ENCODE measurements at places on chromosomes 4 and X.

- DNase-seq: no peak
These were observed 71.4 kb downstream of the TSC22D3 start for GRCh38 chrX:107704181-107704580.

DNA sequence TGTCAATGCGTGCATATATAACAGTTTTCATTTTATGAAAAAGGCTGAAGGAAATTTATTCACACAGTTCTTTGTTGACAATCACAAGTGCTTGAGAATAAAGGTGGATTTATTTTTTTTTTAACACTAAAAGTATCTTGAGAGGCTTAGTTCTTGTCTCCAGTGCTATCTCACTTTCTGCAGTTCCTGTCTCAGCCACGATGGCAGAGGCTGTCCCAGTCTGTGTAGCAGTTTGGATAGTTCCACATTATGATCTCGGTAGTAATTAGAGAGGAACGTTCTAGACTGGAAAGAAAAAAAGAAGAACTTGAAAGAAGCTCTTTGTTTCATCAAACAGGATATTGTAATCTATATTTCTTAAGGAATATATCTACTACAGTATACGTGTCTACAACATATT, 229.0 kb downstream of the UGT8 start:
- no peak for DNase-seq

GRCh38 chr4:85966373-85966772, 393.5 kb downstream of the MAPK10 start:
- DNase-seq: no peak

DNA sequence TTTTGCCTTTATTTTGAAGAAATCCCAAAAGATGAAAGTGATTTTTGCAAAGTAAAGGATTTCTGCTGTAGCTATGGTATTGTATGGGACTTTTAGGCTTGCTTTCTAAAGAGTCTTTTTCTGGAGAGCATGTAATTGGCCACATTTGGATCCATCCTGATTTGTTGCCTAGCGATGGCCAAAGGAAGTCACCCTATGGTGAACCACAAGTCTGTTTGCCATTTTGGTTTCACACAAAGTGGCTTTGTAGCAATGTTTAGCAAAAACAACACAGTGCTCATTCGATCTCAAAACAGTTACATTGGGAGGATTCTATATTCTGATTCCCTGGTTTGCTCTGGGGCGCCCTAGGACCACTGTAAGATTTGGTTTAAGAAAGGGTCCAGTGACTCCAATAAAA, 44.1 kb upstream of the INTS6L start:
- DNase-seq: no peak

DNA sequence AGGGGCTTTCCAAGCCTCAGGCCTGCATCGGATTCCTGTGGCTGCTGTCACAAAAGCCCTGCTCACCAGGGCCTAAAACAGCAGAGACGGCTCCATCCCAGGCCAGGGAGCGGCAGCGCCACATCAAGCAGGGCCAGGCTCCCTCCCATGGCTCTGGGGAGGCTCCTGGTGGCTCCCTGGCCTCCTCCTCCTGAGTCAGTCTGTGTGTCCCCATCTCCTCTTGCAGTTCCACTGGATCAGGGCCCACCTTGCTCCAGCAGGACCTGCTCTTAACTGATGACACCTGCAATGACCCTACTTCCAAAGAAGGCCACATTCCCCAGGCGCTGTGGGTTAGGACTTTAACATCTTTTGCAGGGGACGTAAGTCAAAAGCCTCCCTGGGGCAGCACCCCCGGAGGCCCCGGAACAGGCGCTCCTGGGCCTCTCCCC, 51.9 kb downstream of the CPZ start:
- DNase-seq: no peak

DNA sequence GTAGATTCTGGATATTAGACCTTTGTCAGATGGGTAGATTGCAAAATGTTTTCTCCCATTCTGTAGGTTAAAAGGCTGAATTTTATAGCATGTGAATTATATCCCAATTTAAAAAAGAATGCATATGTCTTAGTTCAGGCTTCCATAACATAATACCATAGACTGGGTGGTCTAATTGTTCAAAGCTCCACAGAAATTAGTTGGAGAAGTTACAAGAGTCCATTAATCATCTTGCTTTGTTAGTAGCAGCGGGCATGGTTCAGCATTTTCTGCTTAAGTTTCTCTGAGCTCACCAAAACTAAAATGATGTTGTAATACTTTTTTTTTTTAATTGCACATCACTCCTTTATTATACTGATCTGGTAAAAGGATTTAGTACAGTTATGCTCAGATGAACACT, 1.8 kb downstream of the PGAM4 start:
- DNase-seq: no peak

GRCh38 chrX:25527596-25527995, 511.8 kb upstream of the ARX start:
- DNase-seq: no peak

DNA sequence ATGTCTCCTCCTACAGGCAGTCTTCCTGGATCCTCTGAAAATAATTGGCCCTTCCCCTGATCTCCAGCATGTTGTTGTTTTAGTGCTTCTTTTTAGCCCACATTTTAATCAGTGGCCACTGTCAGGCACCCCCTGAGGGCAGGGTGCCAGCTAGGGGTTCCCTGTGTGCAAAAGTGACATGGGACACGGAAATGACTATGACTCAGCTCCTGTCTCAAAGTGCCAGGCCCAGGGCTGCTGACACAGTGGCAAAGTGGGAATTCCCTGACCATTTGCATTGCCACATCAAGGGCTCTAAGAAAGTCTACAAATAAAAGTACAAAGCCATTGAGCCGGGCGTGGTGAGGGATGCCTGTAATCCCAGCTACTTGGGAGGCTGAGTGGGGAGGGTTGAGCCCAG, 24.8 kb downstream of the HMX1 start:
- no peak for DNase-seq

DNA sequence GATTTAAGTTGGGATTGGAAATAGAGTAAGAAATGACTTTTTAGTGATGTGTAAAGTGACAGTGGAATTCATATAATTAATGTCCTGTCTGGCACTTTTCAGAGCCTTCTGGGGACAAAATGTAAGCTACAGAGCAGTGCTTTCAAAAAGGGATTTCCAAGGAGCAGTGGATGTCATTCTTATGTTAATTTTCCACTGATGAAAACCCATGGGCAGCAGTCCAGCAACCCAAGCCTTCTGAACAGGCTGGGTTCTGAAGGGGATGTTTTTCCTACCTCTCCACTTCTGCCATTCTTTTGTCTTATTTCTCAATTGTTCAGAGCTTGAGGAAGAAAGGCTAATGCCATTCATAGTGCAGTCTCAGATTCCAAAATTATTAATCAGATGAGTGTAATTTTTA, 717.6 kb upstream of the HS3ST1 start:
- DNase-seq: no peak

GRCh38 chr4:105951198-105951597, 55.9 kb downstream of the NPNT start:
- DNase-seq: no peak

- DNase-seq: no peak
These were observed 802.4 kb downstream of the TRIML1 start for GRCh38 chr4:188941524-188942119.

GRCh38 chrX:150863191-150863590, 35.3 kb downstream of the CD99L2 start:
- DNase-seq: no peak

GRCh38 chrX:11890836-11891514, 132.9 kb downstream of the MSL3 start:
- DNase-seq: no peak

DNA sequence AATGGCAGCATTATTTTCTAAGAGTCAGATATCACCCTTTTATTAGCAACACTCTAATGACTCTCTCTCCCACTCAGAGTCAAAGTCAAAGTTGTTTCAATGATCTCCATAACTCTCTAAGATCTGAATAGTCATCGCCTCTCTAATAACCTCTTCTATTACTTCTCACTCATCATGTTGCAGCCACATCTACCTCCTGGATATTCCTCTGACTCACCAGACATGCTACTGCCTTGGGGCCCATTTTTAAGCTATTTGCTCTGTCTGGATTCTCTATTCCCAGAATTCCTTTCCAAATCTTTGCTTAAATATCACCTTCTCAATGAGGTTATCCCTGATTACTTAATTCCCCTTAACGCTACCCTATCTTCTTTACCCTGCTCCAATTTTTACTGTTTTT, 391.8 kb upstream of the MAGEB16 start:
- DNase-seq: no peak

DNA sequence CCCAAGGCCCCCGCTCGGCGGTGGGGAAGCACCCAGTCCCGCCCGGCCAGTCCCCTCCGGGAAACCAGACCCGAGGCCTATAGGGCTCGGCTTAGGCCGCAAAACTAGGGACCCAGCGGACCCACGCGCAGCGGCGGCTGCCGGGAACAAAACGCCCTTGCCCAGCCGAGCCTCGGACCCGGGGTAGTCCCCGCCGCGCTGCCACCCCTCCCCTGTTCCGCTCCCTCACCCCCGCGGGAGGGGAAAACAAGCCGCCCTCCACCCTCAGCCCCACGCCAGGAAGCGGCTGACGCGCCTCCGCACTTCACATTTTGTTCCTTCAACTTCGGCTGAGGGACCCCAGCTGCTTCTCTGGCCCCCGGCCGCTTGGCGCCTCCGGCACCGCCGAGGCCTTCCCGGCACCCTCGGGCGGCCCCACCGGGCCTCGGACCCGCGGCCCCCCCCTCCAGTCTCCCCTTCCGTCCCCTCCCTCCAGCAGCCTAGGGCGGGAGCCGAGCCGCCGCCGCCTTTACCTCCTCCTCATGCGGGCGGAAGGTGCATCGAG, 694 bp downstream of the PDS5A start:
- DNase-seq: no peak

- DNase-seq: no peak
These were observed 33.9 kb downstream of the RNF150 start for GRCh38 chr4:141099326-141099725.

DNA sequence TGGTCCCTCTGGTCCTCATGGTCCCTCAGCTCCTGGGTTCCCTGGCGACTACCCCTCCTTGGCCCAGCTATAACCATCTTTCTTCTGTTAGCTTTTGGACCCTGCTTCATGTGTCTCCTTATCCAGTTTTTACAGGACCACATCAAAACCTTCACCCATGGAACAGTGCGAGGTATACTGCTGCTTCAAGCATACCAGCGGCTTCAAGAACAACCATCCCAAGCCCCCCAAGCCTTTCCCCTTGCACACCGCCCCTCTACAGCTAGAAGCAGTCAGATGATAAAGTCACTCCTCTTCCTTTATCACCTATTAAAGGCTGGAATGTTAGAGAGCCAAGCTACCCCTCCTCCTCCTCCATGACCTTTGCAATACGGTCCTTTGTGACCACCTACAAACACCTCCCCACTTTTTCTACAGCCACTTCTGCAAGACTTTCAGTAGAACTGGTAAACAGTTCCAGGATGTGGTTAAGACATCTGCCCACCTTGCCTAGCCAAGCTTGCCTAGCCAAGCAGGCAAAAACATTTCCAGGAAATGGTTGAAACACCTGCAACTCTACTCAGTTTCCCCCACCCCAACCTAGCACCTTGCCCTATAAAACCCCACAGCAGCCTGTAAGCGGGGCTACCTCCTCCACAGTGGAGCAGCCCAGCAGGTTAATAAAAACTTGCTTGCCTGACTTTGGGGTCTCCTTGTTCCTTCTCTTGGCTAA, 125.7 kb downstream of the ZC4H2 start:
- DNase-seq: no peak

DNA sequence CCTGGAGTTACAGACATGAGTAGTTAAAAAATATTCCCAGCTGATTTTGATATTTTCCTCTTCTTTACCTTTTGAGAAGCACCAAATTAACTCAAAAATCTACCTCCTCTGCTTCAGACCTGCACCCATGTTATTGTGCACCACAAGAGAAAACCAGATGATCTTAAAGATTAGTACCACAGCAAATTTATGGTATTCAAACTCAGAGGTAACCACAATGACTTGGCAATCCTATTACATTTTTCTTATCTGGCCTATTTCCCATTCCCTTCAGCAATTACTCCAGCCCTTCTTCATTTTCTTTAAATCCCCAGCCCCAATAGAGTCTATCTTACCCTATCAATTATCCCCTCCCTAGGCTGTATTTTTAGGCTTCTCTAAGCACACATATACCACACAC, 535.1 kb downstream of the FAT4 start:
- DNase-seq: no peak

- no peak for DNase-seq
These were observed 72.4 kb downstream of the FBXO8 start for GRCh38 chr4:174210952-174211490.

DNA sequence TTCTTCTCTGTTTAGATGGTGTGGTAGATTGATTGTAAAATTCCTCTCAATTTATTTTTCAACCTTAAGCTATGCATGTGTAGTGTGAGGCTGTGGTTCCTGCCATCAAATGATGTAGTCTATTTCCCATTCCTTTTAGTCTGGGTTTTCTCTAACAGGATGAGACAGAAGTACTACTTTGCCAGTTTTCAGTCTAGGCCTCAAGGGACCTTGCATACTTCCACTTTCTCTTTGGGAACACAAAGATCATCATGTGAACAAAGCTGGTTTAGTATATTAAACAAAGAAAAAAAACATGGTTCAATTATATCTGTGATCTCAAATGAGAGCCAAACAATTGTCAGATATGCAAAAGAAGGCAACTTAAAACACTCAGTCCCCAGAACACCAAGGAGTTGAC, 1284.0 kb downstream of the RAPGEF2 start:
- no peak for DNase-seq

DNA sequence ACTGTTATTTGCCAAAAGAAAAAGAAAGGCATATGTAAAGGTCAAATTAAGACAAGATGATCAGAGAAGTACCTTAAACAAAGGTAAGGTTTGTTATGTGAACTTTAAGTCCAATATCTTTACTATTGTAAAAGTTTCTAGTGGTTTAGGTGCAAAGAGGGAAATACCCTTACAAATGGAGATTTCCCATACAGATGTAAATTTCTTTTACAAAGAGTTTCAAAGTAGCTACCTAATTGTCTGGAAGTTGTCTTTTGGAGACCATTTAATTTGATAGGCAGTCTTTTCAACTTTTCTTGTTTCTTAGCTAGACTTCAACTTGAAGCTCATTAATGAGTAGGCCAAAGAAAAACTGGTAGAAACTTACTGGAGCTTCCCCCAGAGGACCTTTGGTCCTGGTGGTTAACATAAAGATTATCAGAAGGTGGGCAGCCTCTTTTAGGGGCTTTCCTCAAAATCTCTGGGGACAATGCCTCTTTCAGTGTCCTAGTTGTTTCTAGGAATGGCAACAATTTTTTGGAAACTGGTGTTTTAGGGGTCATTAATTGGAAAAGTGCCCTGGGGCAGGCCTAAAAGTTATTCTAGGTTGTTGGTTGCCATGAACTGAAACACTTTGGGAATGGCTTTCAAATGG, 297.3 kb downstream of the GUCY2F start:
- DNase-seq: no peak
